ENCODE measurements at places on chromosomes 4 and X. TPM values are rescaled to one million over a fixed set of nuclear protein-coding genes. Genes with fewer than 3 reads are reported as not detected.

HAUS3 gene
- 44.0 TPM for total RNA-seq

H2BW2 gene
- total RNA-seq, result 1.7 TPM

TMEM156 gene
- not detected for total RNA-seq

SLC9B1 gene
- 27.2 TPM for total RNA-seq

HOPX gene
- total RNA-seq, result 158 TPM

EDNRA gene
- total RNA-seq, result 9.4 TPM

ZNF280C gene
- 34.4 TPM for total RNA-seq

JAKMIP1 gene
- total RNA-seq, result 18.1 TPM

GPC4 gene
- total RNA-seq, result 15.9 TPM

SPANXC gene
- 3.5 TPM for total RNA-seq

PCYT1B gene
- total RNA-seq, result 23.9 TPM

CLDN34 gene
- 1.2 TPM for total RNA-seq

PNMA6A gene
- 3.7 TPM for total RNA-seq

BANK1 gene
- total RNA-seq, result 10.4 TPM

HERC5 gene
- 127 TPM for total RNA-seq

NDST3 gene
- 0.47 TPM for total RNA-seq

SMIM14 gene
- total RNA-seq, result 20.4 TPM

CENPVL2 gene
- 5.9 TPM for total RNA-seq

MAGEC2 gene
- 58.5 TPM for total RNA-seq

PLK4 gene
- total RNA-seq, result 22.2 TPM

CYTL1 gene
- not detected for total RNA-seq

TDO2 gene
- not detected for total RNA-seq

ASB12 gene
- total RNA-seq, result 0.31 TPM

CXCL1 gene
- 0.74 TPM for total RNA-seq

CFP gene
- total RNA-seq, result 2.8 TPM

KDM5C gene
- total RNA-seq, result 134 TPM
